ENCODE measurements at places on chromosomes 3 and 15.

- no peak for DNase-seq
These were observed 136.7 kb downstream of the GBE1 start for GRCh38 chr3:81624756-81625155.

GRCh38 chr15:36936613-36937012 lies 163.7 kb downstream of the MEIS2 start:
- DNase-seq, result no peak

DNA sequence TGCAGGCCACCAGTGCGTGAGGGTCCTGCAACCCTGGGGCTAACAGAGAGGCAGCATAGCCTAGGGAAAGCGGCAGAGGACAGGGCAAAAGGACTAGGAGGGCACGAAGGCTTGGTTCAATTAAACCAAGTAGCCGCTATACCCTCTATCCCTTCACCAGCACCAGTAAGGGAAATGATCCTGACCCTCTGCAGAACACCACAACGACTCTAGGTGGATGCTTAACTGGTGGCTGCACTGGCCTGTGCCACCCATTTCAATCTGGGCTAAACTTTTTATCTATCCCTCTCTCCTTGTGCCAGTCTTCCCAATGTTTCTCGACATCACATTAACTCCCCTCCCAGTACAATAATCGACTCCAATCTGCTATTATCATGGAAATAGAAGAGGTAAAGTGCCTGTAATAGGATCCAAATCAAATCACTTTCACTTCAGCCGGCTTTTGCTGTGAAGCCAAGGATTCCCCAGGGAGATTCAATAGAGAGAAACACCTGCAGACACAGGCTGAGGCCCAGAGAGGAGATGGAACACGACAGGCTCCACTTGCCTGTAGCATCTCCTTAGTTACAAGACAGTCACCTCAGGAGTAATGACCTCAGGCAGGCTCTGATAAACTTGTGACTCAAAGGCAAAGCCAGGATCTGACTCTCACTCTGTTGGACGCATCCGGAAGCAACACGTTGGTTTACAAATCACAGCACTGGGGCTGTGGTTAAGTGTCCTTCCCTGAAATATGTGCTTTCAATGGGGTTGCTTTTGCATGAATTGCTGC lies 791.6 kb upstream of the ARRDC4 start:
- DNase-seq, result no peak

GRCh38 chr3:171757361-171758034 lies 52.8 kb downstream of the PLD1 start:
- no peak for DNase-seq

GRCh38 chr15:42145546-42146455 lies 10.6 kb downstream of the PLA2G4F start:
- DNase-seq, result no peak

GRCh38 chr3:49780080-49780974 lies 6.0 kb downstream of the IP6K1 start:
- no peak for DNase-seq

DNA sequence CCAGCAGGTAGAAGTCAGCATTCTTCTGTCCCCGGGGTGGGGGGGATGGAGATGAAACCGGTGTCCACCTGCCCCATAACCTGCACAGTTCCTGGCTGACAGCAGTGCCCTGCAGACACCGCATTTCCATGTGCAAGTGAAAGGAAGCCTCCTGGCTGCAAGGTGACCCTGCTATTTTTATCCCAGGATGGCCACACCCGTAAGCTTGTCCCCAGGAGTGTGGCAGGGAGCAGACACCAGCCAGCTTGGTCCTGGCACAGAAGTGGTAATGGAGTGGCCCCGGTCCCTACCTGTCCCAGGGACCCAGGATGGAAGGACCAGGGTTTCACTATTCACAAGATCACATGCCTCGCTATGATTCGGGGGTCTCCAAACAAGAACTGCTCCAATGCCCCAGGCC lies 85.3 kb upstream of the RPL32 start:
- no peak for DNase-seq

DNA sequence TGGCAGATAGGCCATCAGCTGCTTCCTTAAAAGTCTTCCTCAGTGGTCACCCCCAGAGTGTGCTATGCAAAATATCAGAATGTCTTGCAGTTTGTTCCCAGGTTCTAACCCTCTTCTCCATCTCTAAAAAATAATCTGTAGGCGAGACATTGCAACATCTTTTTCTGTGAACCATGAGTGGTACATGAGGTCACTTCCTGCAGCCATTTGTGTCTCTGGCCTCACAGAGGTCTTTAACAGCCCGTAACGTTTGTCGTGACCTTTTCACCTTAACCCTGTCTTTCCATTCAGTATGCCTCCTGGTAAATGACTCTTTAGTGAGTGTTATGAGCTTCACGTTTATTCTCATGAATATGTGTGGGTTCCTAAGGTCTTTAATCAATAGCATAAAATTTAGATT lies 145.4 kb downstream of the KLHL25 start:
- DNase-seq, result no peak

Data from activated gamma-delta T cell (primary cell).